WTC11 (cell line): ENCODE measurements at places on chromosomes 7 and 10.

DNA sequence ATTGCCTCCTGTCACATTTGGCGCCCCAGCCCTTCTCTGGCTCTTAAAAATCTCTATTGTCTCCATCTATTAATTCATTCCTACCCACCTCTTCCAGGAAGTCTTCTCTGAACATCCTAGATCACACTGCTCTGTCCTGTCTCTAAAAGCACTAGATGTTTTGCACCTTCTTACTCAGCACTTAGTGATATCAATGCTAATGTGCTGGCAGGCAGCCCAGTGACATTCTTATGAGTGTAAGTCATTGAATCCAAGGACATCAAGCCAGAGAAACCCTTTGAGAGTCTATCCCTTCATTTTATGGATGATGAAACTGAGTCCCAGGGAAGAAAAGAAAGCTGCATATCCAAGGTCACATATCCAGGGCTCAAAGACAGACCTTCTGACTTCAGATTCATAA lies 48.3 kb upstream of the PAX2 start:
- H3K4me1 ChIP-seq, result no peaks in the 10 kb centered on the region
- no peak for DNase-seq
- no peak overlapping the region for H3K27ac ChIP-seq

GRCh38 chr10:9427209-9427608 lies 1372.7 kb downstream of the GATA3 start:
- peaks cover 16% of the 10 kb centered on the region for H3K36me3 ChIP-seq
- no peak overlapping the region for H3K27ac ChIP-seq
- H3K4me3 ChIP-seq, result no peak overlapping the region
- no peaks in the 10 kb centered on the region for H3K4me1 ChIP-seq
- no peak for DNase-seq

GRCh38 chr7:111730476-111731300 lies 168.4 kb upstream of the IMMP2L start:
- H3K27ac ChIP-seq, result no peak overlapping the region
- H3K4me3 ChIP-seq, result no peak overlapping the region
- DNase-seq, result no peak
- no peaks in the 10 kb centered on the region for H3K4me1 ChIP-seq
- H3K36me3 ChIP-seq, result 0 out of 2 replicates have a peak, but pooled peaks cover 2% of the 10 kb centered on the region

DNA sequence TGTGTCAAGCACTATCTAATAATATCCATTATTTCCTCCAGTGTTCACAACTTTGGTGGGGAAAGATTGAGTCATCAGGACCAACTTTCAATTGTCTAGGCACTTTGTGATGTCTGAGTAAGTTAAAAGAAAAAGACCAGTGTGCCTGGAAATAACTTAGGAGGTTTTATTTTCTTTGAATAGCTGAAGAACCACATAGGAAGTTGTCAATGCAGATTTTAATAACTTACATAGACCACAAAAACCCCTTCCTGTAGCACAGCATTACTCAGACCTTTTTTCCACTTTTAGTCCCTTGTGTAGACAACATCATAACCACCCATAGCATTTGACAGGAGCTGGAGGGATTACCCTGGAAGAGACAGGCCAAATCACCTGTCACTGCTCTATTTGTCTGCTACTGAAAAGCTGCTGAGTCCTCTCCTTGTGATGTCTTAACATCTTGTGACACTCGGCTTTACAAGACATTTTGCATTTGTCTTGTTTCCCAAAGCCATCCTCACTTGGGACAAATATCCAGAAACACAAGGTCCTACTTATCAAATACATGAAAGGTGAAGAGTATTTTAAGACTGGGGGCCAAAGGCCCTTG lies 241.5 kb upstream of the PTER start:
- H3K27ac ChIP-seq, result peak overlapping the region; percentile 97
- peaks cover 40% of the 10 kb centered on the region for H3K36me3 ChIP-seq

GRCh38 chr10:75400163-75400770 lies 1.3 kb downstream of the ZNF503 start:
- H3K36me3 ChIP-seq, result no peaks in the 10 kb centered on the region
- H3K4me3 ChIP-seq, result peak overlapping the region; percentile 70
- H3K4me1 ChIP-seq, result peaks cover 31% of the 10 kb centered on the region
- no peak overlapping the region for H3K27ac ChIP-seq
- H3K27me3 ChIP-seq, result peaks cover 97% of the 10 kb centered on the region

GRCh38 chr7:18292584-18292983 lies 203.0 kb upstream of the HDAC9 start:
- H3K27me3 ChIP-seq, result no peaks in the 10 kb centered on the region
- no peaks in the 10 kb centered on the region for H3K36me3 ChIP-seq
- no peak for DNase-seq

DNA sequence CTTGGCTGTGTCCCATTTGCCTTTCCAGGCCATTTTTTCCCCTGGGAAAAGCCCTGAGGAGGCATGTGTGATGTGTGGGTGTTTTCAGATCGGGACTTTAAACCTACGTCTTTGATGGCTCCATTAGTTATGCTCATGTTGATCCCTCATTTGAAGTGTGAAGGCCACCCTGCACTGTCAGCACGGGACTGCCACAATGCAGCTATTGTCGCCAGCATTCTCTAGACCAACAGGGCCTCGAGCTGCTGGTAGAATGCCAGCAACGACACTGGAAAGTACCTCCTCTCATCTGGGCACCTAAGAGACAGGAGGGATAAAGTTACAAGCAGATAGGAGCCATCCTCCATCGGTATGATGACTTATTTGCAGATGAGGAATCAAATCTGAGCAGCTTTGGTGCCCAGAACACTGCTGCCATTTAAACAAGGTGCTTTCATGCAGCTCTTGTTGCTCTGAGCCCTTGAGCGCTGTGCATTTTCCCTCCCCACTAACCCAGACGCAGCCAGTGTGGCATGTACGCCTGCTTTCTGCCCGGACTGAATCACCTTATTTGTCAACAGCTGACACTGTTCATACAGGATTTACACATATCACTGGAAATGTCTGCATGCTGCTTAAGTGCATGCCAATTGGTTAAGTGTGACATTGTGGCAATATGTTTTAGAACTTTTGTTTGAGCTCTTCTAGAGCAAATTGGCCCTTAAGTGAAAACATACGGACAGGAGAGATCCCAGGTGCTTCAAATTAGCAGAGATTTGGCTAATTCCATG lies 175.0 kb upstream of the PITRM1 start:
- DNase-seq, result no peak
- H3K4me3 ChIP-seq, result no peak overlapping the region
- no peaks in the 10 kb centered on the region for H3K36me3 ChIP-seq
- H3K4me1 ChIP-seq, result peaks cover 4% of the 10 kb centered on the region
- no peak overlapping the region for H3K27ac ChIP-seq

DNA sequence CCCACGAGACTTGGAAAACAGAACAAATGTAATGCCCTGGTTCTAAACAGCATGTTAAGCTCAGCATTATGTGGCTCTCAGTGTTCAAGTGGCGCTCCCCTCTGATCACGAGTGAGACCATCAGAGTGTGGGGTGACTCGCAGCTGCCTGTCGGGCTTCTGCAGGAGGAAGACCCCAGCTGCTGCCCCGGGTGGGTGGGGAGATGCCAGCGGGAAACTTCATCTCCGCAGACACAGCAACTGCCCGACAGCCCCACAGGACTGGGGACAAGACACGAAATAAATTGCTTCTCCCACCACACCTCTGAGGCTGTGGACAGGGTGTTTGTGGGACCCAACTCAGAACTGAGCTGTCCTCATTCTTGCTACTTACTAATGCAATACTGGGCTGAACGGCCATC lies 126.3 kb upstream of the KIF5B start:
- no peak for DNase-seq
- H3K4me3 ChIP-seq, result no peak overlapping the region
- no peaks in the 10 kb centered on the region for H3K27me3 ChIP-seq
- no peak overlapping the region for H3K27ac ChIP-seq
- H3K4me1 ChIP-seq, result no peaks in the 10 kb centered on the region

DNA sequence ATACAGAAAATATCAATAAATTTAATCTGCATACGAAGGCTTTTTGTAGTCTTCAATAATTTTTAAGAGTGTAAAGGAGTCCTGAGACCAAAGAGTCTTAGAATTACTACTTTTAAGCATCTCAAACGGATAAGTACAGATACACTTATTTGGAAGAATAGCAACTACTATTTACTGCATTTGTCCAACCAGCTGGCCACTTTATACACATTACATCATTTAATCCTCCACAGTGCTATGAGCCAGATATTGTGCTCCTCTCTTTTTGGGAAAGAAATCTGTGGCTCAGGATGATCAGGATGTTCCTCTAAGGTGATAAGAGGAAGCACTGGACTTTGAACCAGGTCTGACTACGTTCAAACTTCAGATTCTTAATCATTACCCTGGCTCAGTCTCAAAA lies 588.6 kb upstream of the LRRTM3 start:
- H3K27me3 ChIP-seq, result no peaks in the 10 kb centered on the region
- no peak overlapping the region for H3K27ac ChIP-seq
- H3K4me1 ChIP-seq, result no peaks in the 10 kb centered on the region

DNA sequence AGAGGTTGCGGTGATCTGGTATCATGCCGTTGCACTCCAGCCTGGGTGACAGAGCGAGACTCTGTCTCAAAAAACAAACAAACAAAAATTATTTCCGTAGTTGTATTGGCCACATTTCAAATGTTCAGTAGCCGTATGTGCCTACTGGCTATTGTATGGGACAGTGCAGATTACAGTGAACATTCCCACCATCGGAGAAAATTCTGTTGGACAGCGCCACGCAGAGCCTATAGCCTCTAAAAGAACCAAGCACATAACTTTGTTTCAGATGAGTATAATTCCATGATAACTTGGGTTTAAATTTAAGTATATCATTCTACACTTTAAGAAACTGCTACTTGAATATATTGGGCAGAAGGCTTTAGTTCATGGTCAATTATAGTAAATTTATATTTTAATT lies 5.4 kb downstream of the TMEM178B start:
- H3K27me3 ChIP-seq, result peaks cover 3% of the 10 kb centered on the region; the same call in 1 of the 2 replicates
- H3K4me3 ChIP-seq, result no peak overlapping the region
- DNase-seq, result no peak
- H3K4me1 ChIP-seq, result peaks cover 13% of the 10 kb centered on the region
- no peaks in the 10 kb centered on the region for H3K36me3 ChIP-seq

DNA sequence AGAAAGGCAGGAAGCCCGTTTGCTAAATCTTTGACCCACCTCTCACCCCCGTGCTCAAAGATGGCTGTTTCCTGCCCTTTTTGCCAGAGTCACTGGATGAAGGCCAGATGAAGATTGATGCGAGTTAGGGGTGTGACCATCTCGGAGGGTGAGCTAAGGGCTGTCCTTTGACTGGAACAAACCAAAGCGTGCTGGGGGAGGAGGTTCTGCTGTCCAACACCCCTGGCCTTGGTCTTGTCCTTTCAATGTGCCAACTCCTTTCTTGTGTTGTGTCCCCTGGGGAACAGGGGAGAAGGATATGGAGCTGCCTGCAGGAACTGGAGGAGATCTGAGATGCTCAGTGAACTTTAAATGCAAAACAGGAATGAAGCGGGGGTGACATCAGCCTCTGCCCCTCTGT lies 90.3 kb upstream of the ADAM12 start:
- no peak overlapping the region for H3K27ac ChIP-seq
- DNase-seq, result no peak
- H3K27me3 ChIP-seq, result no peaks in the 10 kb centered on the region
- peaks cover 21% of the 10 kb centered on the region for H3K4me1 ChIP-seq
- no peak overlapping the region for H3K4me3 ChIP-seq
- H3K36me3 ChIP-seq, result no peaks in the 10 kb centered on the region

- peaks cover 6% of the 10 kb centered on the region for H3K4me1 ChIP-seq
- H3K36me3 ChIP-seq, result peaks cover 14% of the 10 kb centered on the region
- peaks cover 20% of the 10 kb centered on the region for H3K27me3 ChIP-seq
- peak overlapping the region; percentile 78 for H3K27ac ChIP-seq
Measured at GRCh38 chr10:43420369-43421200, 11.6 kb upstream of the HNRNPF start.

GRCh38 chr7:41832941-41833340 lies 130.1 kb upstream of the INHBA start:
- H3K27ac ChIP-seq, result no peak overlapping the region
- H3K27me3 ChIP-seq, result peaks cover 15% of the 10 kb centered on the region
- peaks cover 13% of the 10 kb centered on the region for H3K4me1 ChIP-seq

- no peak overlapping the region for H3K4me3 ChIP-seq
- DNase-seq, result no peak
- no peak overlapping the region for H3K27ac ChIP-seq
- no peaks in the 10 kb centered on the region for H3K27me3 ChIP-seq
Measured at GRCh38 chr10:6082496-6083395, 6.1 kb upstream of the RBM17 start.

GRCh38 chr7:18580950-18581349 lies 85.4 kb downstream of the HDAC9 start:
- no peak overlapping the region for H3K27ac ChIP-seq
- peaks cover 12% of the 10 kb centered on the region for H3K4me1 ChIP-seq
- no peaks in the 10 kb centered on the region for H3K27me3 ChIP-seq
- no peaks in the 10 kb centered on the region for H3K36me3 ChIP-seq
- H3K4me3 ChIP-seq, result no peak overlapping the region

- H3K4me1 ChIP-seq, result peaks cover 18% of the 10 kb centered on the region
- H3K27ac ChIP-seq, result peak overlapping the region; percentile 71; the same call in 1 of the 2 replicates
- DNase-seq, result peak; percentile 52
- no peak overlapping the region for H3K4me3 ChIP-seq
Measured at GRCh38 chr7:25149836-25150235, 24.8 kb upstream of the CYCS start.

- H3K36me3 ChIP-seq, result peaks cover 20% of the 10 kb centered on the region
- no peak overlapping the region for H3K4me3 ChIP-seq
- DNase-seq, result no peak
- no peak overlapping the region for H3K27ac ChIP-seq
- no peaks in the 10 kb centered on the region for H3K27me3 ChIP-seq
Measured at GRCh38 chr10:27068217-27068891, 31.9 kb downstream of the ANKRD26 start.

GRCh38 chr10:49099046-49099445 lies 16.3 kb downstream of the VSTM4 start:
- 0 out of 2 replicates have a peak, but pooled peaks cover 3% of the 10 kb centered on the region for H3K4me1 ChIP-seq
- no peaks in the 10 kb centered on the region for H3K27me3 ChIP-seq
- no peak overlapping the region for H3K4me3 ChIP-seq
- DNase-seq, result no peak
- no peak overlapping the region for H3K27ac ChIP-seq
